GF-D8 (cell line): ENCODE measurements at places on chromosomes 12 and 14.

- no peak for DNase-seq
Measured at GRCh38 chr12:18242380-18243089, 18.8 kb upstream of the PIK3C2G start.

DNA sequence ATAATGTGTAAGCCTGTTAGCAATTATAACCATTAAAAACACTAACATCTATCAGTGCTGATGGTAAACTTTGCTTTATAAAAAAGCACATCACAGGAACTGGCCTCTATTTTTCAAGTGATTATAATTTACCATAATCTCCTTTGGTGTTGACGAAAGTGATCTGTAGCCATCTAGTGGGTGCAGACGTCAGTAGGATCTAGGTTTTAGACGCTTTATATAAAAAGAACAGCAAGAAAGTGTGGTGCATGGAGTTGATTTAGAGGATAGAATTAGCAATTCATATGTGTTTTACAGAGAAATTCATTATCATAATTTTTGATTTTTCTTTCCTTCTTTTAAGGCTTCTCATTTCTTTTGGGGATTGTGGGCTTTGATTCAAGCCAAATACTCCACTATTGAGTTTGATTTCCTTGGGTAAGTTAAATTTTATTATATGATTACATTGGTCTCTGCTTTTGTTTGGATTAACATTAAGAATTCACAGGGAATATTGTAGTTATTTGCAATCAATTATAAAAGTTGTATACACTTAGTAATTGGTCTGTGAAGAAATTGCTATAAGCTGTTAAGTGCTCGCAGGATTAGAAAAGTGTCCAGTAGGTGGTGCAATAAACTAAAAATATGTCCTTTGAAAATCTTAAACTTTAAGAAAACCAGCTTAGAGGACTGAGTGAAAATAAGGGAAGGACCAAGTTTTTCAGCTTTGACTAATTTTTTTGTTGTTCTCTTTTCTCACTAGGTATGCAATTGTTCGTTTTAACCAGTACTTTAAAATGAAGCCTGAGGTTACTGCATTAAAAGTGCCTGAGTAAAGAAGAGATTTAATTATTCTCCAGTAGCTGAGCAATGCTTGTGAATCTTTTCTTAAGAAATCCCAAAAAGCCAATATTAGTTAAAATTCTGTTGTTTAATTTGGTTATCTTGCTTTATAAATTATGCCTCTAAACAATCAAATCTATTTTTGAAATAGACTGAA, 59.5 kb downstream of the ETNK1 start:
- DNase-seq = no peak

DNA sequence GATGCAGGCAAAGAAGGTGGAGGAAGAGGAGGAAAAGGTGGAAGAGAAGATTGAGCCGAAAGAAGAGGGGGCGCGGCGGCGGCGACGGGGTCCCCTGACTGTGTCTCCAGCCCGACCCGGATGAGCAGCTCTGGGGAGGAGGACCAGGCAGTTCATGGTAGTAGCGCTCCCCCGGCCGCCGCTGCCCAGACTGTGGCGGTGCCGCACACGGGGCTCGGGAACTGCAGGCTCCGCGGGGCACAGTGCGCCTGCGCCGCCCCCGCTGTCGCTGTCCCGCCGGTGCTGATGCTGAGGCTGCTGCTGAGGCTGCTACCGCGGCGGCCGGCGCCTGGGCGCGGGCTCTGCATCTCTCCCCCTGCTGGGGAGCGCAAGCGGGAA, at the start of gene KCNH5:
KCNH5 (minus strand) TSS at position 225 of the 378 bp plus-strand sequence. CDS start 272 bp downstream, outside the sequence.
- DNase-seq = no peak

GRCh38 chr12:54560374-54560858, 11.0 kb downstream of the PDE1B start:
- no peak for DNase-seq

- no peak for DNase-seq
Measured at GRCh38 chr12:104371043-104371870, 67.7 kb downstream of the EID3 start.

- DNase-seq = no peak
Measured at GRCh38 chr12:87096082-87096585, 839.9 kb upstream of the MGAT4C start.

GRCh38 chr12:91885851-91886731, 259.6 kb downstream of the BTG1 start:
- DNase-seq = no peak
